T-helper 22 cell (primary cell): ENCODE measurements at places on chromosomes 3 and 15.
A peak's percentile ranks its signal among the peaks of the same experiment; 100 is the strongest.

DNA sequence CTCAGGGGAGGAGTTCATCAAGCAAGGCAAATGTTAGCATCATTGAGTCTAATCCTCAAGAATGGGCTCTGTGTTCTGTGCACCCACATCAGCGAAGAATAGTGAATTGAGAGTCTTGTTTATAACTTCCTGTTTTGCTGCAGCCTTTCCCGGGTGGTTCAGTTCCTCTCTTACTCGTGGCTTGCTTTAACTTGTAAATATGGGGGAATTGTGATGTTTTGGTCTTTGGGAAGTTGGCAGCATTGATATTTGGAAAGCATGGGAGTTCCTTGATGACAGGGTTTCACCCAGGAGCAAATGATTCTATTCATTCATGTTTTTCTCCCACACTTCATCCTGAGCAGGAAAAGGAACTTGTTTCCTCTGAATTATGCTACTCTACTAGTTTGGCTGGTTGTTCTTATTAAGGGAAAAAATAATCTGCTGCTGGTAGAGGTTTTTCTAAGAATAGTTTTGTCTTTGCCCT, 40.4 kb downstream of the GPD1L start:
- DNase-seq, result no peak

DNA sequence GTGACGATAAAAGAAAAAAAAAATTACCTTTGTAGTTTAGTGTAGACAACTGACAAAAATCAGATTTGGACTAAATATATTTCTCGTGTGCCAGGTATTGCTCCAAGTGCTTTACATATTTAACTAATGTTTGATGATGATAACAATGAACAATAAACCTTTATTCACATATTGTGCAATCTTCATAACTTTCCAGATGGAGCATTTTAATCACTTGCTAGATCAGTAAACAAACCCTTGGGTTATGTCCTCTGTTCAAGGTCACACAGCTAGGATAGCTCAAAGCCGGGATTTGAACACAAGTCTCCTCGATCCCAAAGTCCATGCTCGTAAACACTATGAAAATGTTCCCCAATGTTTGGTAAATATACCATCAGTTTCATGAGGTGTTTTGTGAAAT, 14.5 kb downstream of the NCEH1 start:
- DNase-seq, result no peak

- DNase-seq, result no peak
Observed at GRCh38 chr3:42014921-42015533, 53.1 kb upstream of the ULK4 start.

GRCh38 chr3:183290216-183290615, 37.2 kb downstream of the B3GNT5 start:
- no peak for DNase-seq

DNA sequence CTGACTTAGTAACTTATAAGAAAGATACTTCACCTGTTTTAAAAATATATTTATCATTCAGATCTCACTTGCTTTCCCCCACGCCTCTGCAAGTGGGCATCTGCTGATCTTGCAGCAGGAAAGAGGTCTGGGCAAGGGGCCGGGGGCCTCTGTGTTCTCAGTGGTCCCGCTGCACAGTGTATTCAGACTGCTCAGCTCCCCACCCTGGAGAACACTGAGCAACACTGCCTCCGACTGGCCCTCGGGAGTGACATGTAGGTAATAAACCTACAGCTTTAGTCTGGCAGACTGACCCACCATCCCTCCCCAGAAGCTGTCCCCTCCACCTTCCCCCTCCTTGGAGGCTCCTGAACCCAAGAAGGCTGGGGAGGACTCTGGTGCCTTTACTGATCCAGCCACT, 43.8 kb downstream of the GABRB3 start:
- no peak for DNase-seq

DNA sequence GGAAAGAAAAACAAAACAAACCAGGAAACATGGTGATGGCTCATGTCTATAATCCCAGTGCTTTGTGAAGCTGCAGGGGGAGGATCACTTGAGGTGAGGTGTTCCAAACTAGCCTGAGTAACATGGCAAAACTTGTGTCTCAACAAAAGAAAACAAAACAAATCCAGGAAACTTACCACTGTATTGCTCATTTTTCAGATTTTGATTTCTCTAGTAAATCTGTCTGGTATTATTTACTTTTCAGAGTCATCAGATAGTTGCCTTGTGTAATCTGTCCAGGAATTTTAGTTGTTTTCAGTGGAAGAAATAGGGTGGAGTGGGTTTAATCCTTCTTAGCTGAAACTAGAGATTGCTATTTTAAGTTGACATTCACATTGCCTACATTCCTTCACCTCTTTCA, 91.8 kb upstream of the ALCAM start:
- DNase-seq, result no peak

GRCh38 chr15:48388016-48388851, 57.0 kb downstream of the DUT start:
- no peak for DNase-seq

DNA sequence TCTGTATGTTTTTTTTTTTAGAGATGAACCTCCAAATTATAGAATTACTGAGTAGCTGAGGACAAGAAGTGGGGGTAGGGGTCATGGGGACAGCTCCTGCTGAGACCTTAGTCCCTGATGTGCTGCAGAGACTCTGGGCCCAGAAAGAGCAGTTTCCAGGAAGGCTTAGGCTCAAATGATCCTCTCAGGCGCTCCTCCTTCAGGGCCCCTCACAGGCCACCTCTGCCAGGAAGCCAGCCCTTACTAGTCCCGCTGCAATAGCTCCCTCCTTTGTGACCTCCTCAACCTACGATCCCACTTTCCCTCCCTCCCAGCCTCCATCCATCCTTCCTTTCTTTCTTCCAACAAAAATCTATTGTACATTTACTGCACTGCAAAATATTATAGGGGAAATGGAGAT, 24.6 kb downstream of the SLC28A1 start:
- no peak for DNase-seq

GRCh38 chr3:14549256-14549919, 9.2 kb upstream of the GRIP2 start:
- DNase-seq, result no peak

DNA sequence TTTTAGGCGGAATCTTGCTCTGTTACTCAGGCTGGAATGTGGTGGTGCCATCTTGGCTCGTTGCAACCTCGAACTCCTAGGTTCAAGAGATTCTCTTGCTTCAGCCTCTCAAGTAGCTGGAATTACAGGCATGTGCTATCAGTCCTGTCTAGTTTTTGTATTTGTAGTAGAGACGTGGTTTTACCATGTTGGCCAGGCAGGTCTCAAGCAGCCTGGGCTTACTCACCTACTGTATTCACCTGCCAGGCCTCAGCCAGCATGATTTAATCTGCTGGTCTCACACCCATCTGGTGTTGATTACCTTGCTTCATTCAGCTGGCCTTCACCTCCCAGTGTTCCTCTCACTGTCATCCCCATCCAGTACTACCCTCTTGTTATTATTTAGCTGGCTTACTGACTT, 102.0 kb downstream of the IL12A start:
- DNase-seq, result no peak

DNA sequence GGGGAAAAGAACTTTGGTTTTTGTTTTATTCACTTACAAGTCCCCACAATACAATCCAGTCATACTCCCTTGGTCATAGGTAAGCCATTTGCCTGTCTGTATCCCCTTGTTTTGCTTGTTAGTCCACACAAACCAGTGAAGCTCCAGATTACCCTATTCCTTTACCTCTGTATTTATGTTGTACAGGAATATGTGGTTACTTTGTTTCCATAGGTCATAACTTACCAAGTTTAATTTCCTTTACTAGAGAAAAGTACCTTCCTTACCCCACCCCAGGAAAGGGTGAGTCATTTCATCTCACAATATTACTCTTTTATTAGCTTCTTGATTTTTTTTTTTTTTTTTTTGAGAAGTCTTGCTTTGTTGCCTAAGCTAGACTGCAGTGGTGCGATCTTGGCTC, 113.4 kb upstream of the LRRFIP2 start:
- no peak for DNase-seq

GRCh38 chr15:28955993-28956421, 70.2 kb downstream of the APBA2 start:
- no peak for DNase-seq

DNA sequence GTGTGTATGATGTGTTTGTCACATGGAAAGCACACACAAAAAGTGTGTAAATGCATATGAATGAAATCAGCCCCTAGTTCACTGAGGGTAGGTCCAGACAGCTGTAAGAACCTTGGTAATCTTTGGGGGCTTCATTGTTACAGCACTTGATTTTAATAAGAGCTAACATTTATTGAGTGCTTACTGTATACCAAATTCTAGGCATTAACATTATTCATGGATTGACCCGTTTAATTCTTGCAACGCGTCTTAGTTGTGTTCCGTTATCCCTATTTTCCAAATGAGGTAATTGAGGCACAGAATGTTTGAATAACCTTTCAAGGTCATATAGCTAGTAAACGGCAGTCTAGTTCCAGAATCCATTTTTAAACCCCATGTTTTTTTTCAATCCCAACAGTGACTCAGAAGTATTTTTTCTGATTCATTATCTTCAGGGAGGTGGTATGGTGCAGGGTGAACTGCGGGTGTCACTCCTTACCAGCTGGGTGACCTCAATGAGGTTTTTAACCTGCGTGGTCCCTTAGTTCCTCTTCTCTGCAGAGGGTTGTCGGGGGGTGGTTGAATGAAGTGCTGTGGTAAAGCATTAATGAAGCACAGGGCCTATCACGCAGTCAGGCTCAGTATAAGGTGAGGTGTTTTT, 14.2 kb downstream of the RAB8B start:
- peak; percentile 32 for DNase-seq

- no peak for DNase-seq
Observed at GRCh38 chr3:191476066-191476772, 15.3 kb downstream of the PYDC2 start.

DNA sequence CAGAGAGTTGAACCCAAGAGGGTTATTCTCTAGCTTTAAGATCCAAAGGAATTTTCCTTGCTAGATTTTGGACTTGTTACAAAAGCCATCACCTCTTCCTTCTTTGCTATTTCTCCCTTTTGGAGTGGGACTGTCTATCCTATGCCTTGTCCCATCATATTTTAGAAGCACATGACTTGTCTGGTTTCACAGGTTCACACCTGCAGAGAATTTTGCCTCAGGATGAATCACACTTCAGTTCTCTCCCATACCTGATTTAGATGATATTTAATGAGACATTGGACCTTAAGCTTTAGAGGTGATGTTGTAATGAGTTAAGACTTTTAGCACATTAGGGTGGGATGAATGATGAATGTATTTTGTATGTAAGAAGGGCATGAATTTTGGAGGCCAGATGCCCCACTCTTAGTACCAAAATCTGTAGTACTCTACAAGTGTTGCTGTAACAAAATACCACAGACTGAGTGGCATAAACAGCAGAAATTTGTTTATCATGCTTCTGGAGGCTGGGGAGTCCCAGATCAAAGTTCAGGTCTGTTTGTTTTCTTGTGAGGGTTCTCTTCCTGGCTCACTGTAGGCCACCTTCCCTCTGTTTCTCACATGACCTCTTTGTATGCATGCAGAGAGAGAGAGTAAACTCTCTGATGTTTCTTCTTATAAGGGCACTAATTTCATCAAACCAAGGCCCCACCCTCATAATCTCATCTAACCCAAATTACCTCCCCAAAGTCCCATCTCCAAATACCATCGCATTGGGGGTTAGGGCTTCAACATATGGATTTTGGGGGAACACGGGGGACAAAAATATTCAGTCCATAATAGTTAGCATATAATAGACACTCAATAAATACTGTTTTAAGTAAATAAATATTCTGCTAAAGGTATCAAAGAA, 10.0 kb downstream of the LNP1 start:
- DNase-seq, result no peak

GRCh38 chr3:195580744-195581443, 2.8 kb downstream of the APOD start:
- DNase-seq, result no peak

GRCh38 chr3:34864011-34864410, 775.3 kb upstream of the ARPP21 start:
- DNase-seq, result no peak

- DNase-seq, result no peak
Observed at GRCh38 chr3:166446291-166446690, 609.1 kb upstream of the BCHE start.

GRCh38 chr3:47612178-47612577, 33.5 kb upstream of the CSPG5 start:
- no peak for DNase-seq

GRCh38 chr3:171541647-171542046, 81.4 kb upstream of the TNIK start:
- DNase-seq, result no peak

DNA sequence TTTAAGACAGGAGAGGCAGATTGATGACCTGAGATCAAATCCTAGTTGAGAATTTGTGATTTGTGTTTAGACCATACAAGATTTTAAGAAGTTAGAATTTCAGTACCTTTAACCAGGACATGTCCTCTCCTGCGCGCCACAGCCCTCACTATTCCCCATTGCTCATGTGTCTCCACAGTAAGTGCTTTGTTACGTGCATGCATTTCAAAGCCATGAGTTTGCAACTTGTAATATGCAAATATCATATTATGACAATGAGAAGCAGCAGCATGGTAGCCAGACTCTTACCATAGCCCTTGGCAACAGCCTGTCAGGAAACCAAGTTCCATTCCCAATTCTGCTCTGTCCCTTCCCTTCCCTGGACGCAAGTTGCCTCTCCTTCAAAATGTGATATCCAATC, 73.3 kb upstream of the ATP13A5 start:
- no peak for DNase-seq

DNA sequence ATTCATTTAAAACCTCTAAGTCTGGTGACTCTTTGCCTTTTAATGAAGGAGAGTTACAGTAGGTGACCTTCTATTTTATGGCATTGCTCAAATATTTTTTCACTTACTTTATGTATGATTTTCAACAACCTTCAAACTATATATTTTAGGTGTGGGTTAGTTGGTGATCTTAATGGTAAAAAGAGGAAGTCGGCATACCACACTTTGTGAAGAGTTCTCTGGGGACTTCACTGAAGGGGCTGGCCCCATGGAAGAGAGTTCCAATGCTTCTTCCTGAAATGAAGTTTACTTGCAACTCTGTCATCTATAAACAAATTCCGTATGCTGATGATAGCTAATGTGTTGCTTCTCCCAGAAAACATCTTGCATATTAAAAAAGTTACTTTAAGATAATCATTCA, 647.0 kb upstream of the SGO1 start:
- DNase-seq, result no peak

DNA sequence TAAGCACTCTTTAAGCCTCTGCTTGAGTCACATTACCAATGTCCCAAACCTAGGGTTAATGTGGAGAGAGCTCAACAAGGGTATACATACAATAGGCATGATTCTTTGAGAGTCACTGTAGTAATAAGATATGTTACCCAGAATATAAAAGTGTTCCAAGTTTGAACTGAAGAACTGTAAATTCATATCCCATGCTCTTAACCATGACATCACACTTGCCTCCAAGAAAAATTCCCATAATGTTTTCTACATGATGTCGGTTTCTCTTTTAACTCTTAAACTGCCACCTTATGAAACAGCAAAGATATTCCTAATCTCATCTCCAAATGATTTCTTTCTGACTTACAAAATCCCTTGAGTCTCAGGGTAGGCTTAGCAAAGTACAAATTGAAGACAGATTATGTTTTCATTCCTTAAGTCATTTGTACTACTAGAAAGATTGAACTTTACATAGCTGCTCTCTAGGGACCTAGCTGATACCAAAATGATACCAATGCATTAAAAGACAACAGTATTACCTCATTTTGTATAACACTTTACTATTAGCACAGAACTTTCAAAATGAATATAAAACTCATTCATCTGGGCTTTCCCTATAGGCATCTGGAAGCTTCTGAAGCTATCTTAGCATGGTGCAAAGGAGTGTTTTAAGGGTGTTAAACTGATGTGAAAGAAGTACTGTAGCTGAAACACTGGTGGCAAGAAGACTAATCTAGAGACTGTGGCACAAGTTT, 127.1 kb downstream of the KCNMB2 start:
- no peak for DNase-seq
